ENCODE measurements at places on chromosomes 1 and 21. TPM values are rescaled to one million over a fixed set of nuclear protein-coding genes. Genes with fewer than 3 reads are reported as not detected.

- peak; percentile 63 for DNase-seq
Observed at GRCh38 chr1:57857809-57858208, 433.9 kb upstream of the DAB1 start.

DNA sequence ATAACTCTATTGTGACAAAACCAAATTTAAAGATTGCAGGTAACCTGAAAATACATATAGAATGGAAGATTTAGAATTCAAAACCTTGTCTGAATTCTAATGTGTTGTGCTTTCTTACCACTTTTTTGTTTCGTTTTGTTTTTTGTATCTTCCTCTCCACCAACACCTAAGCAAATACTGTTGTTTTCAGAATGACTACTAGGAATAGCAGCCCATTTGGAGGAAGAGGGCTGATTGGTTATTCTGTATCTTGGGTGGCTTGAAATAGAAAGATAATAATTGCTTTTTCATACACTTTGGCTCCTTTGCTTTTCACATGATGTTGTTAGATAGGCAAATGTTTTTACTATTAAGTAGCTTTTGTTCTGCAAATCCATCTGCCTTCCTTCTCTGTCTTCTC, 61.0 kb upstream of the LRRC7 start:
- no peak for DNase-seq

DNA sequence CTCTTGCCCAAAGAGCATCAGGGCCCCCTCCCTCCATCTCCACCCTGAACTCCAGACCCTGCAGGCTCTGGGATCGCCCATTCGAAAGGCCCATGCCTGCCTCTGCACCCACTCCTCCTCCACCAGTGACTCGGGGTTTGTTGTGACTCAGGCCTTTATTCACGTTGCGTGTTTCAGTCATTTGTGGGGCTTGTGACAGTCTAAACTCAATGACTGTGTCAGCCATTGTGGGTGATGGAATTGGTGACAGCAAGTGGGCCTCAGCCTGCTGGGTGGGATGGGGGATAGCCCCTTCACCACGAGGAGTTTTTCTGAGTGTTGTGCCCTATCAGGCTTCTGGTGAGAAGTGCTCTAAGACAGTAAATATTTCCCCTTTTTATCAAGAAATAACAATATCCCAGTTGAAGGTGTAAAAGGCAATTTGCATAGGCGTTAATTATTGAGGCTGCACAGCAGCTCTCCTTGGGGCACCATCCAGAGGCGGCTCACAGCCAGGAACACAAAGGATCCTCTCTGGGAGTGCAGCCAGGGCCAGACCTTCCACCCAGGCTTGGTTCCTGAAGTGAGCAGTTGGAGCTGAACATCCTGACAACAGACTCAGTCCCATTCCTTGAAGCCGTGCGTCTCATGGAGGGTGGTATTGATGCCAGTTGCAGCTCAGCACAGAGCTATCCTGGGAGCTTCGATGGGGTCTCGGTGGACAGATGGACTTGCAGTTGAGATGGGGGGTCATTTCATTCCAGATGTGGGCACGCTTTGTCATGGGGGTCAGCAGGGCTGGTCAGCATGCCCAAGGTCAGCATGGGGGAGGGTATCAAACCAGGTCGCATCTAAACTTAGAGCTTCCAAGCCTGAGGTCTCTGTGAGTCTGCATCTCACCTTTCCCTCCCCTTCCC, 135.6 kb upstream of the CACNA1E start:
- no peak for DNase-seq

- DNase-seq = peak; percentile 87
Observed at GRCh38 chr1:56064705-56065104, 514.7 kb downstream of the PLPP3 start.

BCAR3 gene
- 138 TPM for total RNA-seq

All from foreskin keratinocyte (primary cell).